Activated naive CD4-positive, alpha-beta T cell (primary cell): ENCODE measurements at places on chromosomes 3 and 15.

DNA sequence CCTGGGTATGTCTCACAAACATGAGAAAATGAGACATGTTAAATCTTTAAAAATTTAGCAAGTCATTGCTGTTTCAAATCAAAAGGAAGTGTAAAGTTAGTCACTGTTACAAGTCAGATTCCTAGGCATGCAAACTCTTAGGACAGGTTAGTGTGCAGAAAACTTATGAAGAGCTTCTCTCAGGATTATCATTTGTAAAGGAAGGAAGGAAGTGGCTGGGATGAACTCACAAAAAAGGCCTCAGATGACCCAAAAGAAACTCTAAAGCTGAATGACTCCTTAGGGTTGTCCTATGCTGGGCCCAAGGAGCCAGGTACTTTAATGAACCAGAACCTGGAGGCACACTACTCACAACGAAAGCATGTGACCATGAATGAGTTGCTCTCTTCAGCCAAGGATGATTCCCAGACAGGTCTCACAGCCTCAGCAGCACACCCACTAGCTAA lies 25.0 kb downstream of the MSL2 start:
- DNase-seq: no peak

GRCh38 chr3:197376020-197376419 lies 77.6 kb upstream of the DLG1 start:
- no peak for DNase-seq

- DNase-seq: no peak
Observed at GRCh38 chr3:40258555-40258954, 51.0 kb upstream of the EIF1B start.

DNA sequence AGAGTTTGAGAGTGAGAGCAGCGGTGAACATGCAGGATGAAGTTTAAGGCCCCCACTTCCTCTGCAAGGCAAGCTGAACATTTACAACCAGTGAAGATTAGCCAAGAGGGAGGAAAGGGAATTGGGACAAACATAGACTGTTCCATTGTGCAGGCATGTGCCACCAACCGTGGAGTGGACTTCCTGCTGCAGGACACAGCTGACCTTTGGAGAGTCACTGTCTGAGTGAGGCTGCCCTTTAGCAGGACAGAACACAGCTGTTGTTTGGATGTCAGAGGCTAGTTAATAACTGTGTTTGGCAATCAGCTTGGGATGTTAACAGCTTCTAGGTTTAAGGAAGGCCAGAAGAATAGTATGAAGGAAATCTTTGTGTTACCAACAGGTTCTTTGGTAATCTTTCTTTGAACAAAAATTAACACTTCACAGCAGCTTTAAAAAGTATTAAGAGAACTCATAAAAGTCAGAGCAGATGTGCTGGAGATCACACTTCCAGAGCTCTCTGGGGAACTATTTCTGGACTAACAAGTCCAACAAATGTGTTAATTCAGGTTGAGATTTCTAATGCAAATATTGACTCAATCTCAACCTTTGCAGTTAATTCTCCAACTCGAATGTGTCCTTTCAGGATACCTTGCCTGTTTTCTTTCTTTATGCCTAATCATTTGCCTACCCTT lies 31.4 kb downstream of the CTDSPL start:
- DNase-seq: no peak

DNA sequence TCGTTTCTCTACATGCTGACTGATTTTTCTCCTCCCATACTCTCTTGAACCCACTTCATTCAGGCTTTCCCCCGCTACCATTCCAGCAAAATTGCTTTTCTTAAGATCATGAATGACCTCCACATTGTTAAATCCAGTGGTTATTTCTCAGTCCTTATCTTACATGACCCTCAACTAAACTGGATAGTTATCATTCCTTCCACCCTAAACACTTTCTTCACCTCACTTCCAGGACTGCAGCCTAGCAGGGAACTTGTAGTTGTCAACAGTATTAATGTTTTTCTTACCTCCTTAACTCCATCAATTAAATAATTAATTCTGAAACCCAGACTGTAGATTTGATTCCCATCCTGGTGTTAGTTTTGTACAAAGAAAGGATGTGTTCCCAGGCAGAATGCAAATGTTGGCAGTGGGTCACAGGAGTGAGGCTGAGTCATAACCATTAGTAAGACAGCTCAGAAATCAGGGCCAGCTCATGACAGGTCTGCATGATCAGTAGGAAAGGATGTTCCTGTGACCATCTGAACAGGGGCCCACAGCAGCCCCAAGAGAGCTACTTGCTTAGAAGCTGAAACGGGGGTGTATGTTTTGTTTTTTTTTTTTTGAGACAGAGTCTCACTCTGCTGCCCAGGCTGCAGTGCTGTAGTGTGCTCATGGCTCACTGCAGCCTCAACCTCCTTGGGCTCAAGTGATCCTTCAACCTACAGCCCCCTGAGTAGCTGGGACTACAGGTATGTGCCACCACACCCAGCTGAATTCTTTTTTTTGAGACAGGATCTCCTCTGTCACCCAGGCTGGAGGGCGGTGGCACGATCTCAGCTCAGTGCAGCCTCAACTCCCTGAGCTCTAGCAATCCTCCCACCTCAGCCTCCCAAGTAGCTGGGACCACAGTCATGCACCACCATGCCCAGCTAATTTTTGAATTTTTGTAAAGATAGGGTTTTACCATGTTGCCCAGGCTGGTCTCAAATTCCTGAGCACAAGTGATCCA lies 9.1 kb downstream of the BCL2L10 start:
- DNase-seq: no peak

DNA sequence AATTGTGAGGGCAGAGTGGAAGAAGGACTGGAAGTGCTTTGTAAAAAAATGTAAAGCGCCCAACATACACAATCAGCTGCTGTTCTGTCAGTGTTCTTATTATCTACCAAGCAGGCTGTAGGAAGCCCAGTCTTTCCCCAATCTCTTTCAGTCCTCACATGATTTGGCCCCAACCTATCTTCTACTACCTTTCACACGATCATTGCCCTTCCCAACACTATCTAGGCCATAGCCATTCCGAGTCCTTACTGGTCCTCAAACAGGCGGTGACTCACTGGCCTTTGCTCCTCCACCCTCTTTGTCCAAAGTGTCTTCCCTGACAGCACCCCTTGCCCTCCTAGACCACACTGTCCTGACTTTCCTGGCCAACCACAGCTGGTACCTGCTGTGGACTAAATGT lies 861 bp upstream of the RFT1 start:
- no peak for DNase-seq
